ENCODE measurements at places on chromosomes 7 and 10.
A peak's percentile ranks its signal among the peaks of the same experiment; 100 is the strongest.

DNA sequence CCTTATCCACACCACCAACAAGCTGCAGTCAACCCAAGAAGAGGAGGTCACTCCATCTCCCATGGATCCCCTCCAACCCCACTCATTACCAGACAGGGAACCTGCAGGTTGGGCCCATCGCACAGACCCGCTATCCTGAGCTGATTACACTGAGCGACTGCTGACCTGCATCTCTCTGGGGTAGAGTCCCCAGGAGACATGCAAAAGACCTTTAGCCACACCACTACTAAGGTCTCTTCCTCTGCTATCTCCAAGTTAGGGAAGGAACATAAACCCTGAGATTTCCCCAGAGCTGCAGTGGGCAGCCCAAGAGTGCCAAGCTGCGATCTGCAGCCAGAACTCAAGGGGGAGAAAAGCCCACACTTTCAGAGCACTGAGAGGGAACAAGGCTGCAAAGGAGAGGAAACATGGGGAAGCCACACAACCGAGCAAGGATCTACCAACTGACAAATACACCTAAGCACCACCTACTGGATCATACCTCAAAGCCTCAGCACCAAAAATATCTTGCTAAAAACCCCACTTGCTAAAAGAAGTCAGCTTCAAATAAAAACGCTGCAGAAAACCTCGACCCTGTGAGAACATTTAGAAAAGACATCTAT lies 298.2 kb downstream of the SORCS1 start:
- DNase-seq = no peak

GRCh38 chr7:132402751-132403245 lies 173.5 kb downstream of the PLXNA4 start:
- no peak for DNase-seq

DNA sequence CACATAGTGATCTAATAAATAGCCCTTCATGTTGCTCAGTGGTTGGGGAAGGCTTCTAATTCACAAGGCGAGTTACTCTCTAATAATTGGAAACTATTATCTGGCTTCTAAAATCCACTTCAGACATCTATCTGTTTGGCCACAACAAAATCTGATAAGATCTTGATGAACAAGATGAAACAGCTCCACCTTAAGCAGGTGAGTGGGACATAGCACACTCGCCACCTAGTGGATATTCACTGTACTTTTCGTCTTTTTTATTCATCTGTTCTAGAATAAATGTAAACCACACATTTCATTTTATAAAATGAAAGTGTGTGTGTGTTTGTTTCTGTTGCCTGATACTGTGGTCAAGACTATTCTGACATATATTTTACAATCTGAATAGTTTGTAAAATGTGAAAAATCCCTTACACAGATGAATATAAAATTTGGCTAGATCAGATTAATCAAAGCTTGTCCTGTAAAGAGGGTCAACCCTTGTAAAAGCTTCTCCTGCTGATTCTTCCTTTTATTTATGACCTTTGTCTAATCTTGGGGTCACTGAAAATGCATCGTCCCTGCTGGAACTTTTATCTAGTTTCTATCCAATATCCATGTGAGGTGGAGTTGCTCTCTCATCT lies 26.5 kb upstream of the CNTNAP2 start:
- no peak for DNase-seq

- DNase-seq = no peak
These were observed 33.1 kb downstream of the HBP1 start for GRCh38 chr7:107201795-107202450.

DNA sequence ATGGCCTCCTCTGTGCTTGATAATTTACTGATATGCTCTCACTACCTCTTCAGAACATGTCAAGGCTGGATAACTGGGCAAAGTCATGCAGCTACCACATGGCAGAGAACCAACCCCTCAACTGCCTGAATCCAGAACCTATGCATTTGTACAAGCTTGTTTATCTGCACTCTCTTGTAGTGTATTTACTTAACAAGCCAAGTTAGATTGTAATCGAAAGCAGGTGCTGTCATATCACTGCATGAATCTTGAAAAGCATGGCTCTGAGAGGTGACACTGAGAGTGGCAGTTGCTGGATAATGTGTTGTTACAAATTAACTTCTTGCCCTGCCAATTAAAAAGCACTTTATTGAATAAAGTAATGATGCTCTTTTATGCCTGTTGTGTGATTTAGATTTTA lies 588.6 kb downstream of the NRG3 start:
- no peak for DNase-seq

DNA sequence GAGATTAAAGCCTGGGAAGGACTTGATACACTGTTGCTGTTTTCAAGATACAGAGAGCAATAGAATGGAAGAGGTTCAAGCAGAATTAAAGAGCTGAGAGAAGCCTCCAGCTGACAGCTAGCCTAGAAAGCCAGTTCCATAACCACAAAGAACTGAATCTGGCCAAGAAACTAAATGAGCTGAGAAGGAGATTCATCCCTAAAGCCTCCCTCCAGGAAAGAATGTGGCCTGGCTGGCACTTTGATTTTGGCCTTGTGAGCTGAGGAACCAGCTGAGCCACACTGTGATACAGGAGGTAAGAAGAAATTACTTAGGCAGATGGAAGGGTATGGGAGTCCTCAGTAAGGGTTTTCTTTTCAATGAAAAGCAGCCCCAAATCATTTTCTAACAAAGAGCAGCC lies 324.1 kb downstream of the PHF14 start:
- no peak for DNase-seq

GRCh38 chr7:6650086-6650485 lies 13.0 kb downstream of the ZNF316 start:
- no peak for DNase-seq

- no peak for DNase-seq
These were observed 10.3 kb downstream of the RBP3 start for GRCh38 chr10:47358457-47358856.

DNA sequence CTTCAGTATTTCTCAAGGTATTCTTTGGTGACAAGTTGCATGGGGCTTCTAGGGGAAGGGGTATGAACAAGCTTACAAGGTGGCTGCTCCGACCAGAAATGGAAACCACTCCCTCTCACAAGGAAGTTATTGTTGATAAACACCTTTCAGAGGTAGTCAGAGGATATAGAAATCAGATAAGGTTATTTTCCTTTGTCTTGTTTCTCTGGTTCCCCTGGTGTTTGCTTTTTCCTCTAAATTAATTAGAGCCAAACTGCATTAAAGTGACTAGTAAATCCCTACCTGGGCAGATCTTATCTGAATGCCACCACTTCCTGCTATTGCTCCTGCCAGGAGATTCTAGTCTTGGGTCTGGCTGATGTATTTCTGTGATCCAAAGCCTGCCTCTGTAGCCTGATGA lies 725.4 kb downstream of the INHBA start:
- DNase-seq = no peak

DNA sequence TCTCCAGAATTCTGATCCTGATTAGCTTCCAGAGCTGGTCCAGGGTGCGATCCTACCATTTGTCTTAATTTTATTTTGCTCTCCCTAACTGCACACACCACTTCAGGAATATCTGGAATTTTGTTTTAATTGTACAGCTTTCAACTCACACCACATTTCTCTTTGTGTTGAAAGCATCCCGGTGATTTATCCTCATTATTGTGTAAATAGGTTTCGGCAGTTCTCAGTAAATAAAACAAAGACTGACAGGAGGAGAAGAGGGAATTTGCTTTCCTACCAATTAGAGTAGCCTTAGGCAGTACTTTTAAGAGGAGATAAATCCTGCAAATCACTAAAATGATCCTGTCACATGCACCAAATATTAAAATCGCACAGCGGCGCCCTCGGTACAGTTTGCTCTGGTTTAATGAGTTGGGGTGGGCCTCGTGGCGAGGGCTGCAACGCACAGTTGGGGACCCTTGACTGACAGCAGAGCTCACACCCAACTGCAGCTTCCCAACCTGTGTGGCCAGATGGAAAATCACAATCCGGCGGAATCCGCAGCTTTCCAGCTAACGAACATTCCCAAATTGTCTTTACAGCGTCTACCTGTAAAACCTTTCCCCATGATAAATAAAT lies 62.6 kb downstream of the EBF3 start:
- DNase-seq = no peak

DNA sequence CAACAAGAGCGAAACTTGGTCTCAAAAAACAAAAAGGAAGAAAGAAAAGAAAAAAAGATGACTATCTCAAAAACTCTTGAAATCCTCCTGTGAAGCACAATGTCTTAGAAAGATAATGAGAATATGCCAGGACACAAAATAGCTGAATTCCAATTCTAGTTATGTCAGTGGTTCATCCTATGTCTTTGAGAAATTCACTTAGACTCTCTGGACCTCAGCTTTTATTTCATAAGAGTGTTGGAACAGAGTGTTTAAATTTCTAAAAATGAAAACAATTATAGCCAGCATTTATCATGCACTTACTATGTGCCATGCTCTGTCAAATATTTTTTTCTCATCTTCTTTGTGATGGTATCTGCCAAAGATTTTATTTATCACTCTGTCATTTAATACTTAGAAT lies 13.3 kb upstream of the HYCC1 start:
- DNase-seq = no peak

GRCh38 chr7:53422291-53422690 lies 386.9 kb downstream of the POM121L12 start:
- no peak for DNase-seq

DNA sequence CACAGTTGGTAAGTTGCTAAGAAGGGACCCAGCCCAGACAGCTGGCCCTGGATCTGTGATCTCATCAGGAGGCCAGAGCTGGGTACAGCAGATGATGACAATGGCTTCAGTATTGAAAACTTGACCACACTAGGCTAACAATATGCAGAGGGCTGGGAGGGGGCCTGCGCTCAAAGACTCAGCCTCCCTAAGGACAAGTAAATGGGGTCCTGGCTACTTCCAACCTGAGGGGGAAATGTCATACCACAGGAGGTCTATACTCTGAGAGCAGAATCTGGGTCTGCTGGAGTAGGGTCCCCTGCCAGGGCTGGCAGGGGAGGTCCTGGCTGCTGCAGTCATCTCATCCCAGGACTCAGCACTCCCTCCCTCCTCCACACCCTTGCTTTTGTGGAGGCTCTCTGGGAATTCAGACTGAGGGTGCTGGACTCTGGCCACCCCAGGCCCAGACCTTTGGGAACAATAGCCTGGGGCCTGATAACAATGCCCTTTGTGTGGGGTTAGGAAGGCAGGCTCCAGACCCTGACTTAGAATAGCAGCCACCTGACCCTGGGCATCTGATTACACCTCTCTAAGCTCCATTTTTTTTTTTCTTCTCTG lies 1.4 kb downstream of the FXYD4 start:
- no peak for DNase-seq

DNA sequence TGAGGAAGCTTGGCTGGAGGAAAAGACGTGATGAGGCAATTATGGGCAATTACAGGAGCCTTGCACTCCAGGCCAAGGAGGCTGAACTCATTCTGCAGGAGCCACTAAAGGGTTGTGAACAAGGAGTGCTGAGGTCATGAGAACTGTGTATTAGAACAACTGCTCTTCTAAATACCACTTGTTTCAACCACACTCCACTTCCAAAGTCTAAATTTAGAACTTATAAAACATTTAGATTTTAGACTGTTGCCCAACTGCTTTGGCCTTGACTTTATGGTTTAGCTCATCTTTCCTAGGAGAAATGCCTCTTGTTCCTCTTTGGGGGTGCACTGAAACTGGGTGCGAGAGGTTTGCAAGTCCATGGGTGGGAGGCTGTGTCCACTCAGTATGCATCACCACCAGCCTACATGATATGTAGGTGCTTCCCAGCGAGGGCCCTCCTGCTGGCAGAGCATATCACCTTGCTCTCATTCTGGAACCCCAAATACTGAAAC lies 199.7 kb upstream of the AOAH start:
- DNase-seq = peak; percentile 26

- DNase-seq = no peak
These were observed 385.4 kb upstream of the ANKRD30A start for GRCh38 chr10:36739884-36740445.

DNA sequence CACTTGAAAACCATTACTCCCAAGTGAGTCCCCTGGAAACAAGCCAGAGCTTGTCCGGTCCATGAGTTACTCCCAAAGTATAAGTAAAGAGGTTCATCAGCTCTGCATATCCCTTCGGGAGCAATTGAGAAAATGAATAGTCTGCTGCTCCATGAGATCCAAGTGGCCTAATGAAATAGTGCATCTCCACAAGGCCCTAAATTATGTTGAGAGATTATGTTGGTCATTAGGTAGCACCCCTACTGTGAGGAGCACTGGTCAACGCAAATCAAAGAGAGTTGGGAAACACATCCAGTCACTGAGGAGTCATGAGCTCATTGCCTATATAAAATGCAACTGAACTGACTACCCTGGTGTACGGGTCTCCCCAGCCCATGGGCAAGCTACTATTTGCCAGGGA lies 205.5 kb upstream of the AOAH start:
- DNase-seq = no peak

- no peak for DNase-seq
These were observed 27.4 kb upstream of the LOXL4 start for GRCh38 chr10:98295401-98295811.

DNA sequence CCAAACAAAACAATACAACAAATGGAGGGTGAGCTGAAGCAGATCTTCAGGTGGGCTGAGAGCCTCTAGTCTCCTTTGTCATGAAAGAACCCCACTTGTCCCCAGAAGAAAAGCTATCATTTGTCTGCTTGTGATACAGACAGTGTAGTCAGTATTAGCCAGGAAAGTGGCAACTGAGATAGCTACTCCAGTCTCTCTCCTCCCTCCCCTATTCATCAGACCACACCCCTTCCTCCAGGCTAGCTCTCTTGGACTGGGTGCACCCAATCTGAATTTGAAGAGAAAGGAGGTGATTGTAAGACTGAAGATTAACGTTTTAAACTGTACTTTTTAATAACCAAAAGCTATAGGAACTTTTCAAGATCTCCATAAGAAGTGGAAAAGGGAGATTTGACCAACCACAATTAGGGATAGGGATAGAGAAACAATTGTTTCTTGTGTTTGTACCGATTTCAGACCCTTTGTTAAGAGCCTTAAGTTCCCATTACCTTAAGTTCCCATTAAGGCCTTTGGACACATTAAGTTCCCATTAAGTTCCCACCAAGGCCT lies 14.1 kb downstream of the BMPR1A start:
- DNase-seq = no peak

DNA sequence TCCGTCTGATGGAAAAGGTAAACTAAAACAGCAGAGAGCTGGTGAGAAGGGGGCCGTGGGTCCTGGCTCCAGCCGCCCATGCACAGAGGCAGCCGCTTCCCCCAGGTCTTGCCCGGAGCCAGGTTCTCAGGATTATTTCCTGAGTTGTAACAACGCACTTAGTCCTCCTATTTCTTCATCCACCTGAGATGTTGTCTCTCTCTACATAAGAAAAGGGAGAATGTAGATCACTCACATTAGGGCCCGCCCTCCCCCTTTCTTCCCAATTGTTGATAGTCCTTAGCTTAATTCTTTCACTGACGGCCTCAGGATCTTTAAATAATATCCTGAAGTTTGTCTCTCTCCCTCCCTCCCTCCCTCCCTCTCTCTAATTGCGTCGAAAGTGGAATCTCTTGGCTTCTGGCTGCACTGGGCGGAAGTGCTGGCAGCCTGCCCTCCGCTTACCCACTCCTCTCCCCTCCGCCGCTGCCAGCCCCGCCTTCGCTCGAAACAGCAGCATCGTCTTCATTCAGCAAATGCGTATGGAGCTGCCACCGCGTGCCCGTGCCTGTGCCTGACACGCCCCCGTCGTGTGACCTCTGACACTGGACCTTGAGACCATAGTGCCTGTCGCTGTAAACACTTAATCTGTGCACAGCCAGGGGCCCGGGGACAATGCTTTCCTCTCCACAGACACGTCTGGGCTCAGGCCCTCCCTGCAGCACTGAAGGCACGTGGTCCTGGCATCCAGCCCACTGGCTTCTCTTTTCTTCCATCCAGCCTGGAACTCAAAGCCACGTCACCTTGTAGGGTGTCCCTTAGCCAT lies 174.5 kb upstream of the PPP2R2D start:
- DNase-seq = no peak

Data from SIG-M5 (cell line).